Midbrain (tissue), 1 donor: ENCODE measurements at places on chromosomes 3 and 15.
A peak's percentile ranks its signal among the peaks of the same experiment; 100 is the strongest.

GRCh38 chr15:87345961-87346360 lies 910.6 kb downstream of the NTRK3 start:
- no peak for DNase-seq

GRCh38 chr3:134544316-134544715 lies 58.5 kb downstream of the CEP63 start:
- DNase-seq, result no peak

GRCh38 chr3:52775877-52776276 lies 1.5 kb upstream of the ITIH1 start:
- DNase-seq, result no peak

- DNase-seq, result no peak
Measured at GRCh38 chr3:124858275-124858674, 28.9 kb downstream of the ITGB5 start.

GRCh38 chr3:64133272-64133671 lies 92.0 kb downstream of the PRICKLE2 start:
- DNase-seq, result no peak

DNA sequence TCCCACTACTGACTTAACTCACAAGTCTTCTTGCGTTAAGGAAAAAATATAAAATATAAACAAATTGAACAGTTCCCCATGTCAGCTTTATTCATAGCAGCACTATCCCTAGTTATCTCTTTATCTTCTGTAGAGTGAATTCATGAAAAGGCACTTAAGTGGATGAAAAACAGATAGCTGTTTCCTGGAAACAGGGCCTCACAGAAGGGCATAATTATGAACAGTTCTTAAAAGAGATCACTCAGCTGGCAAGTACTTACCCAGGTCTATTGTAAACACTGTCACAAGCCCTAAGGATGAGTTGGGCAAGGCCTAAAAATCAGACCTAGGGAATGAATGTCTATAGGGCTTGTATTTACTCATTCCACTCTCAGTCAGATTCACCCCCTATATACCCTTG lies 10.7 kb downstream of the MB21D2 start:
- DNase-seq, result no peak

- DNase-seq, result no peak
Measured at GRCh38 chr15:56913670-56914069, 4.8 kb upstream of the TCF12 start.

GRCh38 chr3:151425627-151426340 lies 35.1 kb downstream of the IGSF10 start:
- no peak for DNase-seq

DNA sequence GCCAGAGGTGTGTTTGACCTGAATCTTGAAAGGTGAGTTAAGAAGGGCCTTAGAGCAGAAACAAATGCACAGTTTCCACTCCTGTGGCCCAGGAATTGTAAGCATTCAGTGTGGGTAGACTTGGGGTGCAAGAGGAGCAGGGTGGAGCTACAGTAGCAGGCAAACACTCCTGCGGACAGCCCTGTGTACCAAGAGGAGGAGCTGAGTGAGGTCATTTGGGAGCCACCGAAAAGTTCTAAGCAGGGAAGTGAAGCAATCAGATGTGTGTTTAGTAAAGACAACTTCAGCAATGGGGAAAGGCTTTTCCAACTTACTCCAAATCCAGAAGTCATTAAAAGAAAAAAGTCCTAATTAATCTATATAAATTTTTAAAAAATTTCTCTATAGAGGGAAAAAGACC lies 99.3 kb downstream of the ARHGEF26 start:
- DNase-seq, result no peak

GRCh38 chr15:99450896-99451358 lies 114.9 kb upstream of the MEF2A start:
- peak; percentile 45 for DNase-seq

GRCh38 chr15:67542420-67543347 lies at the start of gene MAP2K5:
Gene MAP2K5 (plus strand): TSS chr15:67542703. CDS start chr15:67543336, 633 bp downstream.
- peak; percentile 86 for DNase-seq

DNA sequence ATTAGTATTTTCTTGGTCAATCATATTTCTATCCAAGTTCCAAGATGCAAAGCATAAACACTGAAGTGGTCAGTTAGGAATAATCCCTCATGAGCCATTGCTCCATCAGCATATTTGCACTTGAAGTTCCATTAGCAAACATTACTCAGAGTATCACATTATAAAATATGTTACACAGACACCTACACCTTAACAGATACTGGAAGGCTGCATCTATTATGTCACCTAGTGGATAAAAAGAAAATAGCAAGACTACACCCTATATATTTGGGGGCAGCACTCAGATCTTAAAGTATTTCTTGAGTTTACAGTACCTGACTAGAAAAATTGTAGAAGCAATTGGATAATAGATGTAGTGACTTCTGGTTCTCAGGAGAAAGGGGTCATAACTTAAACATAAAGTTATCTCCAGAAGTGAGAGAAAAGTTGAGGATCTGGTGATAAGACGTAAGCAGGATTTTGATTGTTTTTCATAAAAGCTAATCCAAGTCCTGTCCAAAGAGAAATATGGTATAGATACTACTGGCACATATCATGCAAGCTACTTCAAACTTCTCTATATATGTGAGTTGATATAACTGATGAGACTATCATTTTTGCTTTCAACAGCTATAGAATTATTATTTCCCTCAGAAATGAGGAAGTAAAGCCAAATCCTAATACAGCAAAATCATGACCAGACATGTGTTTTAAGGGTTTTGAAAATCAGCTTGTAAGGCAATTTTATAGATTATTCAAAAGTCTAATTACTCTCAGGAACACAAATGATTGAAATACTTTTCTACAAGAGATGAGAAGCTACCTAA lies 422.2 kb downstream of the GBE1 start:
- no peak for DNase-seq

DNA sequence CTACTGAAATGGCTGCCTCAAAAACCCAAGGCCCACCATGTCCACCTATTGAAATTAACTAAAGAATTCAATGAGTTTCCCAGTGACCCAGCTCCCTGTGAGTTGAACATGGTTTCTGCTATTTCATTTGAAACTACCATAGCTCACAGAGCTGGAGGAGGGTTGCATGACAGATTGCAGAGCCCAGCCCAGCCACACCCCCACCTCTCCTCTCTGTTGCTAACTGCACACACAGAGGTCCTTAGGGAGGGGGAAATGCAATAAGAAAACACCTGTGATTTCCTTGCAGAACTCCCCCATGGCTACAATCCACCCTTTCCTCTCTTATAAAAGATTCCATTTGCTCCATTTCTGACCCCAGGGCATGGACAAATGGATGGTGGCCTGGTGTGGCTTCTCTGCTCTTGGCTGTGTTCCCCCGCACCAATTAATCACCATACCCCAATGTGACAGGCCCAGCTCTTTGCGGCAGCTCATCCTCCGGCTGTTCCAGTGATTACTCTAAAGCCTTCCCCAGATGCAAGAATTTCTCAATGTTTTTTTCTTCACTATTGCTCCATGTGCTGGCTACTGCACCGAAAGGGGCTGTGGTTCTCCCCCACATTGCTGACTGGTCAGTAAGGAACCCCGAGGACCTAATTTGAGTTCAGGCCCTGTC lies 208.4 kb upstream of the KBTBD8 start:
- DNase-seq, result no peak

GRCh38 chr3:66270701-66271100 lies 49.9 kb downstream of the SLC25A26 start:
- DNase-seq, result no peak

DNA sequence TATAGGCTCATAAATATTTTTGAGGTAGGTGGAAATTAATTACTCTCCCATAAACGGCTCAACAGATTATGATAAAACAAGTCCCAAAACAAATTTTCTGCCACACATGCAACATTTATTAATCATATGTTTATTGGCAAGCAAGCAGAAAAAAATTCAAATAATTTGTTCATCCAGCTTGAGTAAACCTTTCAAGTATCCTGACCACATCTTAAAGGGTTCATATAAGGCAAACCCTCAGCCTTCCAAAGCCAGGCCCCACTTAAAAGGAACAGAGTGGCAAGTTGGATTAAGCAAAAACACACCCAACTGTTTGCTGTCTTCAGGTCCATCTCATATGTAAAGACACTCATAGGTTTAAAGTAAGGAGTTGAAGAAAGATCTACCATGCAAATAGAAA lies 1042.3 kb downstream of the DIPK2A start:
- no peak for DNase-seq

DNA sequence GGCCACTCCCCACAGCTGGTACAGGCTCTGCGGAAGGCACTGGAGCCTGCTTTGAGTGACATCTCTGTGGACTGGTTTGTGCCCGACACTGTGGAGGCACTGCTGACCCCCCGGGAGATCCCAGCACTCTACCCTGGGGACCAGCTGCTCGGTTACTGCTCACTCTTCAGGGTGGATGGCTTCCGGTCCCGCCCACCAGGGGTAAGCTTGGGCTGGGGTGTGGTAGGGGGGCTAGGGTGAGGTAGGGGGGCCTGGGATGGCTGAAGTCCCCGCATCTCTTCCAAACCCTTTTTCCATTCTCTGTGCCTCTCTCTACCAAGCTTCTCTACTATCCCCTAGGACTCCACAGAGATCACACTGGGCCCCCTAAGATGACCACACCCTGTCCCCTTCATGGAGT lies 7.8 kb downstream of the VWA5B2 start:
- DNase-seq, result no peak

DNA sequence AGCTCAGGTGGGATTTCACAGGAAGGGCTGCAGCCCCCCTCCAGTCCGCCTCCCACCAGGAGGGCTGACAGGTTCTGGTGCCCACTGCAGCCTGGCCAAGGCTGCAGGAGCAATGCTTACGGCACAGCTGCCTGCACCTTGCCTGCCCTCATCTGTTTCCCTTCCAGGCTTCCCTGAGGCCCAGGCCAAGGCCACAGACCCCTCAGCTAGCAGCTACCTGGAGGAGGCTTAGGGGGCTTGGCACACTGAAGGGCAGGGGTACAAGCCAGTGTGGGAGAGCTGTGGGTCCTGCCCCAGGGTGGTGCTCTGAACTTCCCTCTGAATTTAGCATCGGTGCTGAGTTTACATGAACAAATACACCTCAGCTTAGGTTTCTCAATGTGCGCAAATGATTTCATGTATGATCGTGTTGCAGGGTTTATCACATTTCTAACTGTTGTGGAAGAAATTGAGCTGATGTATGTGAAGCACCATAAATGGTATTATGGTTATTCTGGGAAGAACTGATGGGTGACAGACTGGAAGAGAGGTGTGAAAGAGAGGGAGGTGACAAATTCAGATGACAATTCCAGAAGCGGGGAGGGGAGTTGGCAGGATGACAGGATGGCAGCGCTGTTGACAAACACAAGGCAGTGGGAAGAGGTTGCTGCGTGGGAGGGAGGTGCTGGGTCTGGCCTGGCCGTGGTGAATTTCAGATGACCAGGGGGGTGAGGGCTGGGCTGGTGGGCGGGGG lies 6.1 kb downstream of the RHCG start:
- no peak for DNase-seq

GRCh38 chr3:85939074-85939482 lies 980.3 kb downstream of the CADM2 start:
- DNase-seq, result peak; percentile 68

- DNase-seq, result no peak
Measured at GRCh38 chr15:40650479-40650878, 44.5 kb upstream of the RAD51 start.

GRCh38 chr3:32180141-32180784 lies 58.2 kb upstream of the CMTM8 start:
- DNase-seq, result no peak

- no peak for DNase-seq
Measured at GRCh38 chr3:41882956-41883355, 78.9 kb downstream of the ULK4 start.
